ENCODE measurements at places on chromosomes 5 and 9.

- peak; percentile 91 for DNase-seq
These were observed 10.8 kb downstream of the SH3PXD2B start for GRCh38 chr5:172443441-172444109.

- DNase-seq = no peak
These were observed 50.4 kb downstream of the RUSC2 start for GRCh38 chr9:35540315-35540714.

DNA sequence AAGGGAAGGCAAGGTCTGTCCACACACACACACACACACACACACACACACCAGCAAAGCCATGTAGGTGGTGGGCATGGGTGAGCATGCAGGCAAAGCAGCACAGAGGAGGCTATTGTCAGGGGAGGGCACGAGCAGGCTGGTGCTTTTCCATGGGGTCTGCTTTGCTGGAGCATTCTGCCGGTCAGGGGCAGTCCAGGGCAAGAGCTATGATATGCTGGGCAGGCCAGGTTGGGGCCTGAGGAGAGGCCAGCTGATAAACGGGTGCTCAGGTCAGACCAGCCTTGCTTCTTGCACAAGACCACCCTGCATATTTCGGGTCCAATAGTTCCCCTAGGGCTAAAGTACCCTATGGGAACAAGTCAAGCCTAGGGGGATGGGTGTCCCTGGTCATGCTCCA is 253.9 kb upstream of the DMAC1 start:
- no peak for DNase-seq

GRCh38 chr9:95574176-95574575 is 57.4 kb upstream of the PTCH1 start:
- DNase-seq = no peak

DNA sequence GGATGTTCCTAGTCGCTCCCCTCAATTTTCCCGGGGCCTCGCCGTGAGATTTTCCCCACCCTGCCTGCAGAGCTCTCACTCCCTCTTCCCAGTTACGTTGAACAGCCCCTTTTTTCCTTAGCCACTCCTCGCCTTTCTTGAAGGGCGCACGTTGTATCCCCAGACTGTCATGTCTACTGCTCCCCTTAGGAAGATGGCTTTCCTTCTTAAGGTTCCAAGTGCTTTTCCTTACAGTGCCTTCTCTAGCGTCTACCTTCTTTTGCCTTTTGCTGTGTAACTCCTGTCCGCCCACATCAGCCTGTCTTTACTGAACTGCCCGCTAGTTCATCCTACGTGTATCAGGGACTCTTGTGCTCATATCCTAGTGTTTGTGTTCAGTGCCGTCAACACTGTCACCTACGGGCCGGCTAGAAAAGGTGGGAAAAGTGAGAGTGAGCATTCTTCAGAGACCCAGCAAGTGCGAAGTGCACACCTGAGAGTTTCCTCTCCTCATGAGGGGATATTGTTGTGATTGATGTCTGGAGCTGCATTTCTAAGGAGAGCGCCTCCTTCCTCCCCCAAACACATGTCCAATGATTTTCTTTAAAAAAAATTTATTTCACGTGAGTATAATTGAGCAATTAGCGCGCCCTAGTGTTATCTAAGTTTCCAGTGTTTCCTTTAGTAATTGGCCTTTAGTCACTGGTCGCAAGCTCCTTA is 764 bp downstream of the CAMLG start:
- peak; percentile 73 for DNase-seq

DNA sequence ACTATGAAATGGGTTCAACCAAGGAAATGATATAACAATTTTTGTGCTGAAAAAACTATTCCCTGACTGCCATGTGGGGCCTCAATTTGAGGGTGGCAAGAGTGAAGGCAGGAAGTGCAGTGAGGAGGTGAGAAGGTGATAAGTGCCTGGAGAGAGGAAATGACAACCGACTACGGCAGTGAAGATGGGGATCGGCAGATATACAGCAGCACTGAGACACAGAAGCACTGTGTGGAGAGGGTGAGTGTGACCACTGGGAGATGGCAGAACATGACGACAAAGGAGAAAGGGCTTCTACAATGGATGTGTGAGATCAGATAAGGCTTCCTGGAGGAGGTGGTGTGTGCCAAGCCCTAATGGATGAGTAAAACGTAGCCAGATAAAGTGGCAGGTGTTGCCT is 271.8 kb downstream of the TRIM32 start:
- peak; percentile 61 for DNase-seq

DNA sequence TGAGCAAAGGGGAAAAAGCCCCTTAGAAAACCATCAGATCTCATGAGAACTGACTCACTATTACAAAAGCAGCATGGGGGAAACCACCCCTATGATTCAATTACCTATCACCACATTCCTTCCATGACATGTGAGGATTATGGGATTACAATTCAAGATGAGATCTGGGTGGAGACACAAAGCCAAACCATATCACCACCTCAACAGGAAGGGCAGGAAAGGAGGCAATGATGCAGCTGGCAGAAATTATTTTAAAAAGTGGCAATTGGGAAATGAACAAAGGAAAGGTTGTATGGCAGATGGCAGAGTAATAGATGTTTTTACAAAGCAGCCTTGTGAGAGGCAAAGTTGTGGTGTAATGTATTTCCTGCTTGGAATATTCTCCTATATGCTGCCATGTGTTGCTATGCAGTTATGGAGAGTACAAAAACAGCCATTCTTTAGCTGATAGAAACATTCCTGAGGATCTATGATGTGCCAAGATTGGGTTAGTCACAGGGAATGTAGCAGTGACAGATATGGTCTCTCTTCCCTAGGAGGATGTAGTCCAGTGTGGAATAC is 138.8 kb downstream of the SMC2 start:
- no peak for DNase-seq
